ENCODE measurements at places on chromosomes 1 and 21.

- no peak for DNase-seq
These were observed 65.6 kb upstream of the RUNX3 start for GRCh38 chr1:24995661-24996060.

DNA sequence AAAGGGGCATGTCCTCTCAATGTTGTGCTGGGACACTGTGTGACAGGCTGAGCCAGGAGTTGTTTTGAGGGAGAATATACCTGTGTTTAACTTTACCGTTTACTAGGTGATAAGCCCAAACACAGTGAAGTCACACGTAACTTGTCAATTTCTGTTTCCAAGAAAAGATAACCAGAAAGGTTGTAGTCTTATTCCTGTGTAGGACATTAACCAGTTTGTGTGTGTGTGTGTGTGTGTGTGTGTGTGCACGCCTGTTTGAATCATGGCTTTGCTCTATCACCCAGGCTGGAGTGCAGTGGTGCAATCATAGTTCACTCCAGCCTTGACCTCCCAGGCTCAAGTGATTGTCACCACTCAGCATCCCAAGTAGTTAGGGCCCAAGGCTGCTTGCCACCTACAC, 83.6 kb downstream of the MRPS6 start:
- no peak for DNase-seq

- DNase-seq: no peak
These were observed 50.0 kb upstream of the TARDBP start for GRCh38 chr1:10962483-10962882.

DNA sequence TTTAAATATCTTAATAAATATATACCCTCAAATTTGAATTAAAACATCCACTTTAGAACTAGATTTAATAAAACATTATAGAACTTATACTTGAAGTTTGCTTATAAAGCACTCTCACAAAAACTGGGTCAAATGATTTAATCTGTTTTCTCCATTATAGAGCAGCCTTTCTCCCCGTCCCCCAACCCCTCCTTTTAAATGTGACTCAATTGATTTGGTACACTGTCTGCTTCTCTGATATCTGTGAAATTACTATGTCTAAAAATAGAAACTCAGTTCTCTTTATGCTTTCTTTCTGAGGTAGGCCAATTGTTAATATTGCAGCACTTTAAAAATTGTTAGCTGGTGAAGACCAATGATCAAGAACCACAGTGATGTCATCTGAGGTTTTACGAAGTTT, 6.9 kb upstream of the ZBTB21 start:
- DNase-seq: no peak

DNA sequence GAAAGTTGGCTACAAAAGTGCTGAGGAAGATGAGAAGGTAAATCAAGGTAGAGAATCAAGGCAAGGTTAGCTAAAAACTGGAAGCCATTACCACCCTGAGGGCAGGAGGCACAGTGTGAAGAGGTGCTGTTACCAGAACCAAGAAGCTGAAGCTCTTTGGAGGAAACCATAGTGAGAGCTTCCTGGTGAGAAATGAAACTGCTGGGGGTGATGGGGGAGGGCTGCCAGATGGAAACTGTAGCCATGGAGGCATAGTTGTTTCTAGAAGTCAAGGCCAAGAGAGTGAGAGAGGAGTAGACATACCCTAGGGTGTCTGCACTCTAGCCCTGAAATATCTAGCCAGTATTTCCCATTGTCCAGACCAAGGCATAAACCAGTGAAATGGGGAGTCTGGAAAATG, 28.7 kb downstream of the IFI44 start:
- DNase-seq: no peak

DNA sequence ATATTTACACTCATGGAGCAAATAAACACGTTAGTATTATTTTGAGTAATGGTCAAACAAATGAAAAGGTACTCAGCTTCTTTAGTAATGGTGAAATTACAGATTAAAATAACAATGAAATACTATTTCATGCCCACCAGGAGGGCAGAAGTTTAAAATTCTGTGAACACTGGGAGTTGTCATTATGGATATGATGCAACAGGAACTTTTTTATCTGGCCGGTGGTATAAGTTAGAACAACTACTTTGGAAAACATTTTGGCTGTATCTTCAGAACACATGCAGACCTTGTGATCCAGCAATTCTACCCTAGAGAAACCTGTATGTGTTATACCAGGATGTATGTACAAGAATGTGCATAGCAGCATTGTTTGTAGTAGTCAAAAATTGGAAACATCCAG, 23.2 kb upstream of the PPP1R8 start:
- no peak for DNase-seq

- no peak for DNase-seq
These were observed 21.8 kb downstream of the KDM4A start for GRCh38 chr1:43671626-43672330.

DNA sequence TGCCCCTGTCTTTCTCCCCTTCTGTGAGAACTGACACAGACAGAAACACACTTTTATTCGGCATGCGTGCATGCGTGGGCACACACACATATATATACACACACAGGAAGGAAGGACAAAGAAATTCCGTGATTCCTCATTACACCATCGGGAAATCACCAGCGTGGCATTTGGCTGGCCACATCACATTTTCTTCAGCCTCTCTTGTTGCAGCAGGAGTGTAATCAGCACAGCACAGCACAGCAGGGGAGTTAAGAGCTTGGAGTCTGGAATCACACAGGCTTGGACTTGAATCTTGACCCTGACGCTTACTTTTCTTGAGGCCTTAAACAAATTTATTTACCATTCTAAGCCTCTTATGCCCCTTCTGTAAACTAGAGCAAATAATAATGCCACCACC, 45.3 kb upstream of the EPHA8 start:
- DNase-seq: no peak

GRCh38 chr1:94787691-94788090, 32.5 kb upstream of the SLC44A3 start:
- DNase-seq: no peak

DNA sequence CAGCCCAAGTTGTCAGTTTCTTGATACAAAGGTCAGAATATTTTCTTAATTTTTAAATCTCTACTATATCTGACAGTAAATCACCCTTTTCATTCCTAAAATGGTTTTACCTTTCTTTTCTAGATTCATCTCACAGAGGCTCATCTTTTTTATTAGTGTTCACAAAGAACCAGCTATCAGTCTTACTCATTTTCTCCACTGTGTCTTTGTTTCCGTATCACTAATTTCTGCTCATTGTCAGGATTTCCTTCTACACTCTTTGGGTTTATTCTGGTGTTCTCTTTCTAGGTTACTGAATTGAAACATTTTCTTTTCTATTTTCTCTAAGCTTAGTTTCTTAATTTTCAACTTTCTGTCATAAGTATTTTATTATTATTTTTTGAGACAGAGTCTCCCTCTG, 8.7 kb downstream of the AGPAT3 start:
- no peak for DNase-seq

DNA sequence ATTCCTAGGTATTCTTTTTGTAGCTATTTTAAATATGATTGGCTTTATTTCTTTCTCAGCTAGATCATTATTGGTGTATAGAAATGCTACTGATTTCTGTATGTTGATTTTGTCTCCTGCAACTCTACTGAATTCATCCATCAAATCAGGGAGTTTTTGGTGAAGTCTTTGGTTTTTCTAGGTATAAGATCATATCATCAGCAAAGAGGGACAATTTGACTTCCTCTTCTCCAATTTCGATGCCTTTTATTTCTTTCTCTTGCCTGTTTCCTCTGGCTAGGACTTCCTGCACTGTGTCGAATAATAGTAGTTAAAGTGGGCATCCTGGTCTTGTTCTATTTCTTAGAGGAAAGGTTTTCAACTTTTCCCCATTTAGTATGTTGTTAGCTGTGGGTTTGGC, 27.5 kb upstream of the PRKACB start:
- DNase-seq: no peak

GRCh38 chr1:48051466-48052126, 54.4 kb upstream of the TRABD2B start:
- DNase-seq: no peak

DNA sequence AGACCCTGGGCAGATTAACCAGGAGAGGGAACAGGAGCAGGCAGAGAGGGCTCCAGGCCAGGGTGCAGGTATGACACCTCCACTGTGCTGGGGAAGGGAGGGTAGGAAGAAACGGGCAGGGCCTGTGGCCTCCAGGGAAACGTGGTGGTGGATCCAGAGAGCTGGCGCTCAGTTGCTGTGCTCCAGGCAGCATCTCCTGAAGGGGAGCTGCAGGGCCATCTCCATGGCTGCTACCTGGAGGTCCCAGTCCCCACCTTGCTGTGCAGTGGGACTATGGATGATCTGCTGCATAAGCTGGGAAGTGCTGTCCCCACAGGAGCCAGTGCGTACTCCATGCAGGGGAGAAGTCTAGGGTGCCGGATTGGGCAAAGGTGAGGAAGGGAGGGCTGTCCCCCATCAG, 125.9 kb upstream of the RUNX3 start:
- no peak for DNase-seq

DNA sequence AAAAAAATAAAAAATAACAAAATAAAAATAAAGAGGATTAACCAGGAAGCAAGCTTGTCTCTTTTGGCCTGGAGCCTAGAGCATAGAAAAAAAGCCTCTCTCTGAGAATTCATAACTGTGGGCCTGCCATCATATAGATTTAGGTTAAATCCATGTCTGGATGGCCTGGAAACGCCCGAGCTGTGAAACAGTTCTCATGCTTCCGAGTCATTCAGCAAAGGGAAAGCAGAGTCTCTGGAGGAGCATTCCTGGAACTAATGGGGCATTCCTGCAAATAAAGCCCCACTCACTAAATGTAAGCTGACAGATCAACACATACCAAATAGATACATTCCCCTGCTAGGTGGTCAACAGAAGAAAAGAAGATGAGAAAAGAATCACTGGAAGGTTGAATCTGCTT, 75.8 kb upstream of the GNG4 start:
- DNase-seq: no peak

DNA sequence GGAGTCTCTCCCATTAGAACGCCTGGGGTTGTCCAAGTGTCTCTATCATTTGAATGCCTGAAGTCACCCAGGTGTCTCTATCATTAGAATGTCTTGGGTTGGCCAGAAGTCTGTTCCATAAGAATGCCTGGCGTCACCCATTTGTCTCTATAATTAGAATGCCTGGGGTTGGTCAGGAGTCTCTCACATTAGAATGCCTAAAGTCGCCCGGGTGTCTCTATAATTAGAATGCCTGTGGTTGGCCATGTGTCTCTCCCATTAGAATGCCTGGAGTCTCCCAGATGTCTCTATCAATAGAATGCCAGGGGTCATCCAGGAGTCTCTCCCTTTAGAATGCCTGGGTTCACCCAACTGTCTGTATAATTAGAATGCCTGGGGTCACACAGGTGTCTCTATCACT, 54.5 kb downstream of the RNF187 start:
- no peak for DNase-seq

- no peak for DNase-seq
These were observed 16.5 kb downstream of the ZNF697 start for GRCh38 chr1:119631433-119632102.

GRCh38 chr1:47593013-47593568, 155.2 kb downstream of the FOXD2 start:
- no peak for DNase-seq

DNA sequence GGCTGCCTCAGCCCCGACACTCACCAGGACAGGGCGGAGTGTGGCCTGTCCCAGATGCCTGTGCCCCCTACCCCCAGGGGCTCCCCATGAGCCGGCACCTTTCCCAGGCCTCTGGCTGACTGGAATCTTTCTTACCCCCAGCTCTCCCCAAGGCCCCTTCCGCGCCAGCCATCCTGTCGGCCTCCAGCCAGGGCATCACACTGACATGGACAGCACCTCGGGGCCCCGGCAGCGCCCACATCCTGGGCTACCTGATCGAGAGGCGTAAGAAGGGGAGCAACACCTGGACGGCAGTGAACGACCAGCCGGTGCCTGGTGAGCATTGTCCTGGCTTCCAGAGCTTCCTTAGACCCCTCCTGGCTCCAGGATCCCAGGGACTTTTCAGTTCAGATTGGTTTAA, 26.5 kb downstream of the IGFN1 start:
- no peak for DNase-seq

DNA sequence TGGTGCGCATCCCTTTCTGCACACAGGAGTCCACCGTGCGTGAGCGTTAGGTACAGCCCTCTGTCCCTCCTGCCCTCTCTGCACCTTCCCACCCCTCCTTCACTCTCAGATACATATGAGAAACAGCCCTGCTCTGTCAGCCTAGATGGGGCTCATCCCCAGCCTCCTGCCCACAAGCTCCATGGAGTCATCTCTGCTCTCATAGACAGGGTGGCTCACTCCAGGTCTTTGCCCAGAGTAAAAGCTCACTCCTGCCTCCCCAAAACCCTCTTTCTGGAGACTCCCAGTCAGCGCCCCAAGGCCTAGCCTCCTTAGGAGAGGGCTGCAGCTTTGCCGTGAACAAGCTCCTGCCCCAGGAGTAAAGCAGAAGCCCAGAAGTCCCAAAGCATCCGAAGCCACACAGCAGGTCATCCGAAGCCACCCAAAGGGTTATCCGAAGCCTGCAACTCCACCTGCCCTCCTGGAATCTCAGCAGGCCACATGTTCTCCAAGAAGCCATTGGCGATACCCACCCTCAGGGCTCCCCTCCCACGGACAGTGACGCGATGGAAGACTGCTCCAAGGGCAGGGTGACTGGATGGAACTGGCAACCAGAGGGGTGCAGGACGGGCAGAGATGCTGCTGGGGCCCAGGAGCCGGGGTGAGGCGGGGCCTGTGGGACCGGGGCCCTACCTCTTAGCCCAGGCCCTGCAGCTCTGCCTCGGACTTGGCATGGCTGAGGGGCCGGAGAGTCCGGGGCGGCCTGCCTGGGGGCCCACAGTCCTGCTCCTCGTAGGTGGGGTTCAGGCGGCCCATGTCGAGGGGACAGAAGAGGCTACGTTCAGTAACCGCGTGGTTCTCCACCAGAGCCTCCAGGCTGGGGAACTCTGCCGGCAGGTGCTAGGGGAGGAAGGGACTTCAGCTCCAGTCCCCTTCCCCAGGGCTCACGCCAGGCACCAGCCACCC, 3.6 kb upstream of the KIF17 start:
- no peak for DNase-seq

DNA sequence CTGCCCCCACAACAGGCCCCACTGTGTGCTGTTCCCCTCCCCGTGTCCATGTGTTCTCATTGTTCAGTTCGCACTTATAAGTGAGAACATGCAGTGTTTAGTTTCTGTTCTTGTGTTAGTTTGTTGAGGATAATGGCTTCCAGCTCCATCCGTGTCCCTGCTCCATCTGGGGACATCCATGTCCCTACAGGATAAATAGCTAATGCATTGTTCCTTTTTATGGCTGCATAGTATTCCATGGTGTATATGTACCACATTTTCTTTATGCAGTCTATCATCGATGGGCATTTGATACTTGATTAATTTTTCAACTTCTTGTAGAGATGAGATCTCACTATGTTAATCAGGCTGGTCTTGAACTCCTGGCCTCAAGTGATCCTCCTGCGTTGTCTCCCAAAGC, 44.4 kb upstream of the RUNX1 start:
- DNase-seq: no peak

GRCh38 chr1:171109966-171110365, 19.3 kb downstream of the FMO3 start:
- DNase-seq: no peak

DNA sequence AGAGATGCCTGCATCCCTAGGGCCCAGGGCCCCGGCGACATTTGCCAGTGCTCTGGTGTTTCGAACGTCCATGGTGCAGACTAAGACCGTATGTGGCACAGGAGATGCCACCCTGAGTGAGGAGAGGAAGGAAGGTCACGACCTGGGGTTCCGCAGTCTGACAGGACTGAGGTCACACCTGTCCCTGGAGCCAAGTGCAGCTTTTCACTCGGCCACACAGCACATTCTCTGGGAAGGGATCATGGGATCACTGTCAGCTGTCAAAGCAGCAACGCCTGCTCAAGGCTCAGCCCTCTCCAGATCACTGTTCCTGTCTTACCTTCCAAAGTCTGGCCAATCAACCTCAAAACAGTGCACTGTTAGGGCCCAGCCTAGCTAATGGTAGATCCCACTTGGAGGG, 243.6 kb downstream of the SIPA1L2 start:
- DNase-seq: no peak

Data from Jurkat, Clone E6-1 (cell line).